ENCODE measurements at places on chromosomes 7 and 10.
A peak's percentile ranks its signal among the peaks of the same experiment; 100 is the strongest.

GRCh38 chr7:85714951-85715350 is 528.1 kb upstream of the SEMA3D start:
- DNase-seq = no peak

- DNase-seq = no peak
Measured at GRCh38 chr7:155377838-155378579, 79.9 kb upstream of the EN2 start.

- DNase-seq = no peak
Measured at GRCh38 chr10:78190051-78190825, 156.6 kb downstream of the RPS24 start.

- DNase-seq = no peak
Measured at GRCh38 chr7:117564080-117564479, 84.3 kb downstream of the CFTR start.

- DNase-seq = peak; percentile 28
Measured at GRCh38 chr10:119608316-119609155, 11.8 kb upstream of the TIAL1 start.

DNA sequence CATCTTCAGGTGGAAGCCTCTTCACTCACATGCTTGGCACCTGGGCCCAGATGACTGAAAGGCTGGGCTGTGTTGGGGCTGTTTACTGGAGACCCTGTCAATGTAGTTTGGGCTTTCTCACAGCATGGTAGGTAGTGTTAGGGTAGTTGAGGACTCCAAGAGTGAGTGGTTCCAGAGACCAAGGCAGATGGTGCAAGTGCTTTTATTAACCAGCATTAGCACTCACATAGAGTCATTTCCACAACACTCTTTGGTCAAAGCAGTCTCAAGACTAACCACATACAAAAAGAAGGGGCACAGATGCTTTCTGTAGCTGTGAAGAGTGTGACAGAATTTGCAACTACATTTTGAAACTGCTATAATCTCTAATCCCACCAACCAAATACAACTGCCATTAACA is 135.0 kb downstream of the RTKN2 start:
- no peak for DNase-seq

GRCh38 chr10:28806951-28807759 is 129.8 kb downstream of the BAMBI start:
- DNase-seq = no peak
